ENCODE measurements at places on chromosomes 4 and X.

GRCh38 chr4:12050357-12050756 lies 621.7 kb upstream of the HS3ST1 start:
- no peak for DNase-seq

GRCh38 chrX:115940348-115940747 lies 230.2 kb upstream of the AGTR2 start:
- no peak for DNase-seq

- no peak for DNase-seq
Measured at GRCh38 chr4:6560416-6561172, 14.4 kb upstream of the MAN2B2 start.

DNA sequence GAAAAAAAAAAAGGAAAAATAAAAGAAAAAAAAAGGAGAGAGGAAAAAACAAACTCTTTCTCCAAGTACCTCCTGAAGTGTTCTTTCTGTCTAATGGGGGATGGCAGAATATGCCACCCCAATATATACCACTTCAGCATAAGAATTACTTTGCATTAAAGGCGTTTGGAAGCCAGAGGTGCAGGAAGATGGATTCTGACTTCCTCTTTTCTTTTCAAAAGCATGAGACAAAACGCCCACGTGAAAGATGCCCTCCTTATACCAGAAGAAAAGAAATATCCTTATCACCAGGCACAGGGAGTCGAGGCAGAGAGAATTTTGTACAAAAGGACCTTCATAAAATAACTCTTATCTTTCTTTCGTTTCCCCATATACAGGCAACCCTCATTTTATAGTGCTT lies 40.9 kb downstream of the COX18 start:
- no peak for DNase-seq

DNA sequence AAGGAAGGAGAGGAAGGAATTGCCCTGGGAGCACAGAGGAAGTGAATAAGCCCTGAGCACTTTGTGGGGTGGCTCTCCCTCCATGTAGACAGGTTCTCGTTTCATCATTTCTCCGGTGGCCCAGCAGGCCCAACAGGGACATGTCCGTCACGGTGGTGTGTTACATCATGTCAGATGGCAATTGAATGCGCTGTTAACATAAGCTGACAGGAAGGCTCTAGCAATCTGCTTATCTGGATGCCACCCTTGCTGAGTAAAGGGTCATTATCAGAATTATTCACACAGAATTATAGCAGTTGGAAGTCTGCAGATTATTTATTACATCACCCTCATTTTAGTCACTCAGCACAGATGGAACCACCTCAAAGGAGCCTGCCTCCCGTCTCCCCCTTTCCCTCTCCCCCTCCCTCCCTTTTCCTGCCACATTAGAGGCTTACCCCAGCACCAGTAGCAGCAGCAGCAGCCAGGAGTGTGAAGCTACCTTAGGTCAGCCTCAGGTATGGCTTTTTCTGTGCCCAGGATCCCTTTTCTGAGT lies 124.3 kb upstream of the TRIM2 start:
- DNase-seq, result no peak

- DNase-seq, result no peak
Measured at GRCh38 chr4:140326395-140326993, 47.0 kb upstream of the SCOC start.

GRCh38 chr4:184745831-184746795 lies 12.2 kb upstream of the CENPU start:
- peak; percentile 58 for DNase-seq

- DNase-seq, result no peak
Measured at GRCh38 chr4:52713456-52713937, 37.7 kb downstream of the ERVMER34-1 start.

DNA sequence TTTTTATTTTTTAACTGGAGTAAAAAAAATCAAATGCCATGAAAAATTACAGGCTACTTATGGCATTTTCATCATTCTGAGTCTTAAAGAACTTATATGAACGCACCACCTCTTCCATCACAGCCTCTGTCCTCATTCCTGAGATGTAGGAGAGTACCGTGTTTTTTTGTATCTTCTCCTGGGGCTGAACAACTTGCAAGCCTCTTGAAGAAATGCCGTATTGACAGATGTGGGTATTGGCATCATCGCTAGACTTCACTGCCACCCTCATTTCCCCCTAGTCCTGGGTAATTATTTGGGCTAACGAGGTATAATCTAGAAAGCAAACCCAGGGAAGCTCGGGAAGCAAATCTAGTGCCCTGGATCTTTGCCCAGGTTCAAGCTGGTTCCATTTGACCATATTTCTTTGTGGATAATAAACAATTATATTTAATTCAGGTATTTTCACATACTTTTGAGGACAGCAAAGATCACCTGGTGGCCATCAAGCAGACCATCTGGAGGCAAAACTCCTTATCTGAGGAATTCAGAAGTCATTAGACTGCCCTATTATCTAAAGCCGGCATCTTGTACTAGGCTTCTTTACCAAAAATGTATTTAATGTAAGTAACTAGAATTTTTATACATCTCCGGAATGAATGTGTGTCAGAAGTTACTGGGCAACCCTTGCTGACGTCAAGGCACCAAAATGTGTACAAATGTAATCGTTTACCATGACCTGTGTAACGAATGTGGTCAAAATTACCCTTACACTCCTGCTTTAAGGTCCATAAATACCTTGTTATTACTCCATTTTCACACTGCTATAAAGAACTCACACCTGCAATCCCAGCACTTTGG lies 55.9 kb upstream of the WDR19 start:
- DNase-seq, result no peak

- DNase-seq, result no peak
Measured at GRCh38 chr4:122912810-122913575, 9.4 kb downstream of the NUDT6 start.

DNA sequence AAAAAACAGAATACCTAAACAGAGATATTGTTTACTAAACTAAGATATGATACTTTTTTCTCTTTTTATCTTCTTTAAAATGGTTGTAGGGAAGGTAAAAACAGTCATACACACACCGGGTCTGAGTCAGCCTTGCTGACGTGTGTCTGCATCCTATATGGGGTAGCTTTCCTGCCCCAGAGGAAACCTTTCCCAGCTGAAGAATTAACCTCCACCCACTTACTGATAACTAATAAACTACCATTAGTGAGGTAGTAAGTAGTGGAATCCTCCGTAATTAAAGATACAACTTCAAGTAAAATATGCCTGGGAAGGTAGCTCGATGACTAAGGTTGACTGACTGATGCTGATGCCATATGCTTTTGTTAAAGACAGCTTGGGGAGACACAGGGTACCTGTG lies 312.2 kb downstream of the DCTD start:
- DNase-seq, result peak; percentile 60

DNA sequence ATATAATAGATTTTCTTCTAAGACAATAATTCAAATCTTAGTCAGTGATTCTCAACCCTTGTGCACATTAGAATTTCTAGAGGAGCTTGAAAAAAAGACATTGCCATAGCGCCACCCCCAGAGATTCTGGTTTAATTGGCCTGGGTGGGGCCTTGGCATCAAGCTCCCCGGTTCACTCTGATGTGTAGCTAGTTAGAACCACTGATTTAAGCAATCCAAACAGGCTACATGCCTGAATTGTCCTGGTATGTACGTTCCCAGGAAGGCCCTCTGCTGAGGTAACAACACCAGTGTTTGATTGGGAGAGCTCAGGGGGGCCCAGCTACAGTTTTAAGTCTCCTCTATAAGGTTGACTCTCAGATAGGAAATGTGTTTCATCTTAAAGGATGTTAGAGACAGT lies 1.3 kb upstream of the ATP10D start:
- no peak for DNase-seq

DNA sequence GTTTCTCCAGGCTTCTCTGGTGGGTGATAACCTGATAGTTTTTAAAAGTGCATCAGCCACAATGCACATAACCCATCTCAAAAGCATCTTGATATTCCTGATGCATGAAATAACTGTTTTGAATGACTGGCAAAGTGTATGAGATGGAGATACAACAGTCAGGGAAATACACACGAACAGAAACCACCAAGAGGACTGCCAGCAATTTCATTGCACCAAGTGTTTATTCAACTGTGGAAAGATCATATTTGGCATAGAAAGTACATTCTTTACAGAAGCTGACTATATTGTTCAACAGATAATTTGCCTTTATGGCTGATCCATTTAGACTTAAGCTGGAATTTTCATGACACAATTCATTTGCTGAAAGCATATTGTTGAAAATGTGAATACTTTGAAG lies 139.5 kb downstream of the SLIT2 start:
- no peak for DNase-seq

GRCh38 chrX:15816886-15817285 lies 26.6 kb downstream of the ZRSR2 start:
- DNase-seq, result no peak

- no peak for DNase-seq
Measured at GRCh38 chr4:179447308-179447707, 2005.1 kb upstream of the AGA start.

DNA sequence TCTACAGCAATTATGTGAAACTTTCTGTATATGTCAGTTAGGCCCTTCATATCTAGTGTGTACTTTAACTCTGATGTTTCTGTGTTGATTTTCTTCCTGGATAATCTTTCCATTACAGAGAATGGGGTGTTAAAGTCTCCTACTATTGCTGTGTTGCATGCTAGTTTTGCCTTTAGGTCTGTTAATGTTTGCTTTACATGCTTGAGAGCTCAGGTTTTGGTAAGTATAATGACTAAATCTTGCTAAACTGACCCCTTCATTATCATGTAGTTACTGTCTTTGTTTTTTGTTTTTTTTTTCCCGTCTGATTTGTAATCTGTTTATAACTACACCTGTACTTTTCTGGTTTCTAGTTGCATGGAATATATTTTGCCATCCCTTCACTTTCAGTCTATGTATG lies 63.6 kb upstream of the UGT2B15 start:
- no peak for DNase-seq

- DNase-seq, result no peak
Measured at GRCh38 chr4:81688085-81688484, 216.4 kb upstream of the RASGEF1B start.

- DNase-seq, result no peak
Measured at GRCh38 chr4:147899512-147899911, 167.6 kb downstream of the ARHGAP10 start.

GRCh38 chrX:29580560-29580959 lies 634.8 kb upstream of the MAGEB2 start:
- no peak for DNase-seq

- no peak for DNase-seq
Measured at GRCh38 chr4:54764476-54764875, 106.7 kb downstream of the KIT start.

GRCh38 chr4:155530290-155530689 lies 136.4 kb upstream of the GUCY1A1 start:
- no peak for DNase-seq

GRCh38 chr4:19425146-19425545 lies 826.6 kb upstream of the SLIT2 start:
- no peak for DNase-seq

DNA sequence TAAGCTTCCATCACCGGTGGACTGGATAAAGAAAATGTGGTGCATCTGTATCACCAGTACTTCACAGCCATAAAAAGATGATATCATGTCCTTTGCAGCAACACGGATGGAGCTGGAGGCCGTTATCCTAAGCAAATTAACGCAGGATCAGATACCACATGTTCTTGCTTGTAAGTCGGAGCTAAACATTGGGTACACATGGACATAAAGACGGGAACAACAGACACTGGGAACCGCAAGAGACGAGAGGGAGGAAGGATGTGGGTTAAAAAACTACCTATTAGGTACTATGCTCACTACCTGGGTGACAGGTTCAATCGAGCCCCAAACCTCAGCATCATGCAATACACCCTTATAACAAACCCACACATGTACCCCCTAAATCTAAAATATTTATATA lies 16.3 kb upstream of the IDS start:
- no peak for DNase-seq

- DNase-seq, result no peak
Measured at GRCh38 chrX:9134366-9134765, 100.4 kb upstream of the FAM9B start.

GRCh38 chrX:5397409-5397808 lies 831.3 kb downstream of the NLGN4X start:
- no peak for DNase-seq

- DNase-seq, result no peak
Measured at GRCh38 chrX:134737721-134738369, 79.6 kb upstream of the PLAC1 start.

GRCh38 chr4:184203300-184203699 lies 14.4 kb downstream of the ENPP6 start:
- no peak for DNase-seq

GRCh38 chrX:129007631-129008030 lies 515.7 kb downstream of the SMARCA1 start:
- DNase-seq, result no peak

DNA sequence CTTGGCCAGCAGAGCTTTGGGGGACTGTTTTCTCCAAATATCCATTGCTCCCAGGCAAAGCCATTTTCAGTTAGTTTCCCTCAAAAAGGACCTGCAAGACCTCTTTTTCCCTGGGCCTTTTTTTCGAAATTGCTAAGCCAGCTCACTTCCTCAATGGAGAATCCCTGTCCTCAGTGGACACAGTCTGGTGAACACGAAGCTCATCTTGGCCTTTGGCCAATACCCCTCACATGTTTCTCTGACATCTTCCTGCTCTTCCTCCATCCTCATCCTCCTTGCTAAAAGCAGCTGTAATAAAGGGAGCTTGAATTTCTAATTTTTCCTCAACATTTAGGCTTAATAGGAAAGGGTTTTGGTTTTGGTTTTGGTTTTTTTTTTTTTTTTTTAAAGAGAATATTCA lies 17.6 kb upstream of the PRPS1 start:
- no peak for DNase-seq

GRCh38 chr4:20252656-20253282 lies 1.1 kb downstream of the SLIT2 start:
- DNase-seq, result no peak

DNA sequence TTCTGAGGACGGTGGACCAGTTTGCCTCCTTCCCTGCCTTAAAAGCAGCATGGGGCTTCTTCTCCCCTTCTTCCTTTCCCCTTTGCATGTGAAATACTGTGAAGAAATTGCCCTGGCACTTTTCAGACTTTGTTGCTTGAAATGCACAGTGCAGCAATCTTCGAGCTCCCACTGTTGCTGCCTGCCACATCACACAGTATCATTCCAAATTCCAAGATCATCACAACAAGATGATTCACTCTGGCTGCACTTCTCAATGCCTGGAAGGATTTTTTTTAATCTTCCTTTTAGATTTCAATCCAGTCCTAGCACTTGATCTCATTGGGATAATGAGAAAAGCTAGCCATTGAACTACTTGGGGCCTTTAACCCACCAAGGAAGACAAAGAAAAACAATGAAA lies 255.3 kb downstream of the RAPGEF2 start:
- peak; percentile 63 for DNase-seq

GRCh38 chrX:45324941-45325340 lies 124.3 kb upstream of the DIPK2B start:
- no peak for DNase-seq

- DNase-seq, result no peak
Measured at GRCh38 chr4:37890801-37891259, at the start of gene TBC1D1. Gene TBC1D1 (plus strand): TSS chr4:37891084. CDS start chr4:37902096, 11,012 bp downstream.
